ENCODE measurements at places on chromosomes 6 and 20.

DNA sequence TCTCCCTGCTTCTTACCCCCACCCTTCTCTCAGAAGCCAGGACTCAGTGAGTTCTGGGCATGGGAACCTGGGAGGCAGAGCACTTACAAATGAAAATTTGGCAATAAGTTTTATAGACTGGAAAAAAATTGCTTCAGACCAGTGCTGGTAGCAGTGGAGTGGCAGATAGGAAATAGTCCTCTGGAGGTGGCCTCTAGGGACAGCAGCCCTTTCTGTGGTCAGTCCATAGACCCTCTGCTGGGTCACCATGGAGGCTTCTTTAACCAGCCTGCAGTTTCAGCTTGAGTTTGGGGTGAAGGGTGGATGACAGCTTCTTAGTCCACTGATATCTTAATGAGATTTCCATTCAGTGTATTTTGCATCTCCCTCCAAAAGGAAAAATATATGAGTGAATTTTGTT is 179.1 kb downstream of the ARID1B start:
- no peak for DNase-seq

- DNase-seq = no peak
Measured at GRCh38 chr6:32932132-32932868, 8.5 kb downstream of the HLA-DMB start.

DNA sequence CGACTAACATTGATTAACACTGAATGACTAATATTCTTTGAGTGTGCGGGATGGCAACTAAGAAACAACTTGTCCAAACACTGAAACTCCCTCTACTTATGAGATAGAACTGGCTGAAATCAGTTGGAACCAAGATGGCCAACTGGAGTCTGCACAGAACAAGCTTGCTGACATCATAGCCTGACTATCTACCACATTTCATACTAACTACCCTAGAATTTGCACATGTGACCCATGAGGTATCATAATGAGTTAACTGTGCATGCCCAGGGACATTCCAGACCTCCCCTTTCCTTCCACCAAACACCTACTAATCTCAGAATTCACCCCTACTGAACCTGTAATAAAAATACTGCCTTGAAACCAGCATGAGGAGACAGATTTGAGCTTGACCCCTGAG is 43.2 kb downstream of the PHIP start:
- peak; percentile 32 for DNase-seq

DNA sequence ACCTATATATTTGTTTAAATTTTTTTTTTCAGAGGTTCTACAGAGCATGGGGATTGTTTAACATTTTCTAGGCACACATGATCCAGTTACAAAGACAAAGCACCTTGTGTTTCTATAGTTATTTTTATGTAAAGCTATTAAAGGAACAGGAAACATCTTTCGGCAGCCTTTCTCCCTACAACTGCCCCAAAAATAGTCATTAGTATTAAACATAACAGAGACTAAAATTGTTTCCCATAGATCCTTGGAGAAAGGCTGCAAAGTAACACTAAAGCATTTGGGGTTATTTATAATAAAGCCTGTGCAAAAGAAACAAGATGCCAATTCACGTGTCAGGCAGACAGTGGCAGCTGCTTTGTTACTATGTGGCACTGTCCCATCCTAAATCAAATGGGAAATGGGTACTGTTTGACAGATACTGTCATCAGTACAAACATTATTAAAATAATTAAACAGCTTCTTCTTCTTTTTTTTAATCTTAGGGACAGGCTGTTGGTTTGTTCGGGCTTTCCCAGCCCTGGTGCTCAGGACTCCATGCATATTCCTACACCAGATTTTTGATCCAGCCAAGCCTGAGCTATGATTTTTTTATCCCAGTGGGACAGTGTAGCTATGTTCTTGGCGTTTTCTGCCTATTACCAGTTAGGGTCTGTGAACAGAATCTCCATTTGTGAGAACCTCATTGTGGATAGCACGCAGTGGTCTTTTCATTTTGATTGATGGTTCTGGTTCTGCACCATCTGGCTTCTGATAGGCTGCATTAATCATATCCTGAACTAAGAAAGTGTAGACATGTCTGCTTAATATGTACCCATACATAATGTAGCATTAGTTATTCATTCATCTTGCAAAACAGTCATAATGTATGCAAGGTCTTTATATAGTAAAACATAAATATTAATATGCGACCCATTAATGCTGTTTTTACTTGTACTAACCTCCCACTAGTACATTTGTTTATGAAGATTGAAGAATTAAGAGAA is 460.4 kb upstream of the SOX4 start:
- DNase-seq = no peak

- DNase-seq = no peak
Measured at GRCh38 chr20:56372850-56373249, 14.1 kb downstream of the FAM210B start.

DNA sequence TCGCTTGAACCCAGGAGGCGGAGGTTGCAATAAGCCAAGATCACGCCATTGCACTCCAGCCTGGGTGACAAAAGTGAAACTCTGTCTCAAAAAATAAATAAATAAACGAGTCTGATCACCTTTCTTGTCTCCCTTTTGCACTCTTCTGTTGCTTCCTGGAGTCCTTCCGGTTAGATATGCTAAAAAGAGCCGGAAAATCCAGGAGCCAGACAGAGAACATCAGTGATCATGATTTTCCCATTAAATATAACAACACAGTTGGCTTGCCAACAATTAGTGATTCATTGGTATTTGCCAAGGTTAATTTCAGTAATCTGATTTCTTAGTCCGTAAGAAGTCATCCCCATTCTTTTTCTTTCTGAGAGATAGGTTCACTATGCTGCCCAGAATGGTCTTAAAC is 3.7 kb upstream of the MCM3 start:
- no peak for DNase-seq

DNA sequence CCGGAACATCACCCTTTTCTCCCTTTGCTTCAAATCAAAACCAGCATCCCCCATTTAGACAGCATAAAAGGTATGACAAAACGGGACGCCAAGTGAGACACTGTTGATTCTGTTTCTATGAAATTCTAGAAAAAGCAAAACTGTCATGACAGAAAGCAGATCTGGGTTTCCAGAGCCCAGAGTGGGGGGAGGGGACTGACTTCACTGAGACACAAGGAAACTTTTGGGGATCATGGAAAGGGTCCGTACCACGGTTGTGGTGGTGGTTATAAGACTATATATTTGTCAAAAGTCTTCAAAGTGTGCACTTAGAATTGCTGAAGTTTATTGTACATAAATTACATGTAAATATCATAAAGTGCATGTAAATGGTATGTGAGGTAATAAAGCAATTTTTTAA is 82.6 kb downstream of the SLC22A3 start:
- DNase-seq = no peak

GRCh38 chr6:85568411-85568810 is 25.2 kb downstream of the SNX14 start:
- DNase-seq = no peak

DNA sequence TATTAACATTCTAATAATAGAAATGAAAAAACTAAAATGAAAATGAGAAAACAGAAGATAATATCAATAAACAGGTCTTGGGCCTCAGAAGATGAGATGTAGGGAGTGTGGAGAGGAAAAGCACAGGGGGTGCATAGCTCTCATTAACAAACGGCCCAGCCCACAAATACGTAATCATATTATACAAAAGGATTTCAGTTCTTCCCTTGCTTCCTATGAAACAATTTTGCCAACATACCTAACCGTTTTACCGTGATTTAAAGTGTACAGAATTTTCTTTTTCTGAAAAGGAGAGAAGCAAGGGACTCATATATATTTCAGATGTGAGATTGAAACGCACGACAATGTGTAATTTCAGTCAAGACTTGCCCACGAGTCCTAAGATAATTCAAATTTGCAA is 136.0 kb downstream of the HFE start:
- peak; percentile 50 for DNase-seq
